ENCODE measurements at places on chromosomes 11 and 22.
A peak's percentile ranks its signal among the peaks of the same experiment; 100 is the strongest.

- no peak for DNase-seq
Observed at GRCh38 chr11:62988276-62988675, 3.5 kb upstream of the SLC22A6 start.

GRCh38 chr11:70167723-70168404 lies 35.2 kb upstream of the FADD start:
- no peak for DNase-seq

GRCh38 chr11:82858556-82859091 lies 41.6 kb downstream of the PRCP start:
- no peak for DNase-seq

DNA sequence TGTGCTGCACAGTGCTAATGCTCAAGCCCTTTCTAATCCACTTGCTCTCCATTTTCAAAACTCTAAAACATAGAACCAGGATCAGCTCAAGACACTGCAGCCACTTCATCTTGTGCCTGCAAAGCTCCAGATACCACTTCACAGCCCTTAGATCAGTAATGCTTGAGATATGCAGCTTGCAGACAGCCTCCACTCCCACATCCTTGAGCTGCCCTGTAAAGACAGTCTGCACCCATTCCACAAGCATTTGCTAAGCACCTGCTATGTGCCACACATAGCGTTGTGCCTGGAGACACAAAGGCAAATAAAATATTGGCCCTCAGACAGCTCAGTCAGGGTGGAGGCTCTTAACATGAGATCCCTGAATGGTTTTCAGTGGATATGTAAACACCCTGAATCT lies 192.5 kb upstream of the SNX19 start:
- no peak for DNase-seq

GRCh38 chr11:55652560-55652959 lies 4.4 kb downstream of the OR4S2 start:
- DNase-seq, result no peak

DNA sequence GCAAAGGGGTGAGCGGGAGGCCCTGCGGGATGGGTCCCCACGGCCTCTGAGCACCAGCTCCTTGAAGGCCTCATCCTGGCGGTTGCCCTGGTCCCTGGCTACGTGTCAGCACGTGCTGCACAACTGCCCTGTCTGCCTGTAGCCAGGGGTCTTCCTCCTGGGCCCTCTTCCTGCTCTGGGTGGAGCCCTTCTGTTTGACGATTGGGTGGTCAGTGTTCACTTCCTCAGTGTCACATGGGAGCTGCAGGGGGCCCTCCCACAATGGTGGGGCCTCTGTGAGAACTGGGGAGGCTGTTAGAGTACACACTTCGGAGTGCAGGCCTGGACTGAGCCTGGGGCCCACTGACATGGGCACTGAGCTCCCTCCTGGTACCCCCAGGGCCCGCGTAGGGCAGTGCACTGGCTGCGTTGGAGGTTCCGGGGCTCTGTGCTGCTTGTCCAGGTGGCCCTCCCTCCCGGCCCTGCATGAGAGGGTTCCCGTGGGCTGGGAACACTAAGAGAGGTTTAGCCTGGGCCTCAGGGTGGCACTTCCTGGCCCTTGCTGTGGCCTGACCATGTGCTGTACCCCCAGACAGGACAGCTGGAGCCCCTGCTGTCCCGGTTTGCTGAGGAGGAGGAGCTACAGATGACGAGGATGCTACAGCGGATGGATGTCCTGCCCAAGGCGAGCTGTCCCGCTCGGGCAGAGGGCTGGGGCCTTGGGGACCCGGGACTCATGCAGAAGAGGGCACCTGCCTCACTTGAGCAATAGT lies 13.8 kb downstream of the DGCR6L start:
- DNase-seq, result no peak

DNA sequence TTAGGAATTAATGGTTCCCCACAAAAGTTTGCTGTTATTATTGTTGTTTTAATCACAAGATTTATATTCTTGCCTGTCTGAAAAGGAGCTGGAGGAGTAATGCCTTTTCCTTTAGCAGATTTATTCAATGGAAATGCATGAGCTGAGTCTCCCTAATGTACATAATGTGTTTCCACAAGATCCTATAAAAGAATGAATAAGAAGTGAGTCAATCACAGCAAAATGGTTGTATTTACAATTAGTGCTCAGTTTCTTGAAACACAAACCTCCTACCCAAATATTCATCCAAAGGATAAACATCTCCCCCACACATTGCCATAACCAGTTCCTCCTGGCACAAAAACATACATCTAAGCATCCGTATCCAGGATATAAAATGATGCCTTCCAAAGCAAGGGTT lies 33.3 kb downstream of the ME3 start:
- DNase-seq, result no peak

- DNase-seq, result peak; percentile 82
Observed at GRCh38 chr22:50531546-50531961, 1.7 kb upstream of the TYMP start.

- DNase-seq, result no peak
Observed at GRCh38 chr11:95242845-95243605, 12.0 kb upstream of the SESN3 start.

DNA sequence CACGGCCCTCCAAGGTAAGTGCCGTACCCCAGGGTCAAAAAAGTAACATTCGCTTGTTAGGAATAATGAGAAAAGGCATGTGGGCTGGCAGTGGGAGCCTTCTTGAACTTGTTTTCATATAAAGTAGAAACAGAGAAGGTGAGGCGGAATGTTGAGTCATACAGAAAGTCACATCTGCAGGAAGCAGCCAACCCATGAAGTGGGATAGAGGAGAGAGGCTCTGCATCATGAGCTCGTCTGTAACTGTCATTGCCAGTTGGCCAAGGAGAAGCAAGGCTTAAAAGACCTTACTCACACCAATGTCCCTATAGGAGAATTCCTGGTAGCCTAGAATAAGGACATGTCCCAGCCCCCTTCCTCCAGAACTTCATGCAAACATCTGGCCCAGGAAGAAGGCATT lies 253.3 kb downstream of the BUD13 start:
- no peak for DNase-seq

GRCh38 chr11:117443266-117444186 lies 115.9 kb downstream of the CEP164 start:
- peak; percentile 28 for DNase-seq

DNA sequence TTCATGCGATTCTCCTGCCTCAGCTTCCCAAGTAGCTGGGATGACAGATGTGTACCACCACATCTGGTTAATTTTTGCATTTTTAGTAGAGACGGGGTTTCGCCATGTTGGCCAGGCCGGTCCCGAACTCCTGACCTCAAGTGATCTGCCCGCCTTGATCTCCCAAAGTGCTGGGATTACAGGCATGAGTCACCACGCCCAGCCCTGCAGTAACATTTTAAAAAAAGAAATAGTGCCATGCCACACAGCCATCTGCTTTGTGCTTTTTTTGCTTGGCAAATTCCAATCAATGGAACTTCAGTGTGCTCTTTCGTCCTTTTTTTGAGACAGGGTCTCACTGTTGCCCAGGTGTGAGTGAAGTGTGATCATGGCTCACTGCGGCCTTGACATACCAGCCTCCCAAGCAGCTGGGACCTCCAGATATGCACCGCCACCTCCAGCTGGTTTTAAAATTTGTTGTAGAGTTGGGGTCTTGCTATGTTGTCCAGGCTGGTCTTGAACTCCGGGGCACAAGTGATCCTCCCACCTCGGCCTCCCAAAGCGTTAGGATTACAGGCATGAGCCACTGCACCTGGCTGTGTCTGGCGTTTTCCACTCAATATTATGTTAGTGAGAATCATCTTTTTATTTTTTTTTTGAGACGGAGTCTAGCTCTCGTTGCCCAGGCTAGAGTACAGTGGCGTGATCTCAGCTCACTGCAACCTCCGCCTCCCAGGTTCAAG lies 1.8 kb upstream of the CHADL start:
- DNase-seq, result no peak

DNA sequence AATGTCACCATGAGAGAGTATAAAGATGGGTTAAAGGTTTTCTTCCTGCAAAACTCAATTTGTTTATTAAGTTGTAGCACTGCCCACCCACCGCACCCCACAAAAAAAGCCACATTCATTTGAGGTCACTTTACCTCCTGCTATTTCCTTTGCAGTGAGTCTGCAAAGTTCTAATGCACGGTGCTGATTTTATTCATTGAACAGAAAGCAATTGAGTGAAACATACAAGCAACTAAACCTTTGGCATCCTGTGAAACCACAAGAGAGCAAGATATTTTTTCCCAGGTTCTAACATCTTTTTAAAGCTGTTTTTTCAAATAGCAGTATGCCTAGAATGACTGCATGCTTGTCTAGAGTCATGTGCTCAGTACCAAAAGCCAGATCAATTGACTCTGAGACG lies 39.0 kb downstream of the RRAS2 start:
- DNase-seq, result peak; percentile 13

Measured in stimulated activated CD4-positive, alpha-beta T cell treated with anti-CD3 and anti-CD28 coated beads, Interleukin-15, amount 100 ng/mL, for 24 hours (primary cell).